ENCODE measurements at places on chromosomes 1 and 21.

- no peak for DNase-seq
Measured at GRCh38 chr1:191240925-191241324, 763.3 kb upstream of the BRINP3 start.

DNA sequence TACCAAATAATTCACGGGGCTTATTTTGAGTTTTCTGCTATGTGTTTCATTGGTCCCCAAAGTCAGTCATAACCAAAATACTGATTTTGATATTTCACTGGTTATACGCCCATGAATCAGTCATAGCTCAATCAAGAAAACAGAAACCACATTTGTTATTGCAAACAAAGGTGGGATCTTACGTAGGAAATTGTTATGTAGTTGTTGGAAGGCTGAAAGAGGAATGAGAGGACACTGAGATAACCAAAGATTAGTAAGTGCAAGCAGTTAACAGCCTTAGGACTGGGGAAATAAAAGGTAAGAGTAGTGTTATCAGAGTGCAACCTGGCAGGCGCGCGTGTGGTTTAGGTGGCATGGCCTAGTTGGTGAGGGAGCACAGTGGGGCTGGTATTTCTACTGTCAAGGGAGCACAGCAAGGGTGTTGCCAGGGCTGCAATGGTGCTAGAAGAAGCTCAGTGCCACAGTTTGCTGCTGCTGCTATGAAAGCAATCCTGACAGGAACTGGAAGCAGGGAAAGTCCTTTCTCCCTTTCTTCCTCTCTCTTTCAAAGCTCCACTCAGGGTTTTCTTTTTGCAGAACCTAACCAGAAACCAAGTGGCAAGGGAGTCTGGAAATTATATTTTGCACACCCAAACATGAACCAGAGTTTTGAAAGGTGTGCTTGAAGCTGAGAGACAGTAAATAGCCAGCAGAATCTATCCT lies 33.7 kb downstream of the RTCA start:
- no peak for DNase-seq

- no peak for DNase-seq
Measured at GRCh38 chr1:75328691-75329090, 194.5 kb downstream of the LHX8 start.

GRCh38 chr1:64487061-64487460 lies 17.1 kb downstream of the CACHD1 start:
- DNase-seq, result no peak

DNA sequence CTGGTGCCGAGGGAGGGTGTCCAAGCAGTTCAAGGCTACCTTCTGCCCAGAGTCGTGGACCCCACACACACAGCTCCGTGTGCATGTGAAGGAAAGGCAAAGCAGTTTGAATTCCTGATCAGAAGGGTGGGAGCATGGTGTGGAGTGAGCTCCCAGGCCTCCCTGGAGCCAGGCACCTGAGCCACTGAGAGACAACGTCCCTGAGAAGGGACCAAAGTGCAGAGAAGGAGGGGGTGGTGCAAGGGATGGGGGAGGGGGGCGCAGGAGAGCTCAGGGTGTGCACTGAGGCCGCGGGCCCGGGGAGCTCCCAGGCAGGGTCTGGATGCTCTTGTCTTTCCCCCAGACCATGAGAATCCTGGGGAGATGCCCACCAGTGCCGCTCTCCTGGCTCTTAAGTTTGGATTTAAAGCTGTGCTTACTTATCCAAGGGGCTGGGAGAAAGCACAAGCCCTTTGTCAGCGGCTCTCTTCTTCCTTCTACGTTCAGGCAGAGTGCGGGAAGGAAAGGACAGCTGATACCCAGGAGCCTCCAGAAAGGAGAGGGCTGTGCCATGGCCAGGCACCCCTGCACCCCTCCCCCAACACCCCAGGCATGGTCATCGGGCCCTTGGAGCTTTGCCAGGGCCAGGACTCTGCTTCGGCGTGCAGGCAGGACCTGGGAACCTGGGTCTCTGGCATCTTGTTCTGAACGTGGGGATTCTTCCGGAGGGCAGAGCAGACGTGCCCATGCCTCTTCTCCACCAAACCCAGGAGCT lies 24.1 kb downstream of the ACTA1 start:
- DNase-seq, result peak; percentile 69

DNA sequence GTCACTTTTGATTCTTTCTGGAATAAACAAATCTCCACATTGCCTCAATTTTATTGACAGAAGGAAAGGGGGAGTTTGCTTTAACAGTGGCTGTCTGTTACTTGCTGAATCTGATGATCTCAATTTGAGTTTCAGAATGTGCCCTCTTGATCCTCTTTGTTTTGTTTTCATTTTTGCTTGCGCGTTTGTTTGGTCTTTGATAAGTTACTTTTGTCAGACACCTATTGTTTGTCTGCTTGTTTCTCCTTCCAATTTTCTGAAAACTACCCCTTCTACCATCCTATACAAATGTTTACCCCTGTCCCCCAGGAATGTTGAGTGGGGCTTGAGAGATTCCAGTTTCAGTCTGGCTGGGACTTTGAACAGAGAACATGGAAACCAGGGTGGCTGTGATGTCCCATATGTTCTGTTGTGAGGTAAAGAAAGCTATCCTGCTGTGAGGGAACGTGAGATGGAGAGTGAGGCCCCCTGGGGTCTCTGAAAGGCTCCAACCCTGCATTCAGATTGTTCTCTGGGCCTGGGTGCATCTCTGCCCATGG lies 11.8 kb upstream of the XCL2 start:
- no peak for DNase-seq

GRCh38 chr21:41668686-41669532 lies 97.9 kb downstream of the RIPK4 start:
- no peak for DNase-seq

- DNase-seq, result peak; percentile 47
Measured at GRCh38 chr1:232613752-232614381, 16.1 kb downstream of the SIPA1L2 start.

DNA sequence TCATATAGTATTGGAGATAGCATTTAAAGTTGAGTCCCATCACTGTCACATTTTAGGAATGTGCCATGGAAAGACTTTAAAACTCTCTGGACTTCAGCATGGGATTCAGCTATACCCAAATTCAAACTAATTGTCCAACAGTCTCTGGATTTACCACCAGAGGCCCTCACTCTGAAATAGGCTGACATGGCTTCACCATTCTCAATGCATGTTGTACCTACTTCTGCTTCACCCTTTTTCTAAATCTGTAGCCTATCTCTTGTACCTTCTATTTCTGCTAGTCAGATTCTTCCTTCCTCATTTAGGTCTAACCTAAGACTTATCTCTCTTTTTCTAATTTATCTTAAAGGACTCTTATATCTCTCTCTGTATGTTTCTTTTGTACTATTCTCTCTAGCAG lies 512.7 kb upstream of the ZRANB2 start:
- no peak for DNase-seq

- no peak for DNase-seq
Measured at GRCh38 chr1:34236089-34236488, 59.4 kb downstream of the C1orf94 start.

GRCh38 chr1:54600947-54601721 lies 22.2 kb downstream of the FAM151A start:
- no peak for DNase-seq

GRCh38 chr1:183808296-183809027 lies 3.5 kb downstream of the RGL1 start:
- DNase-seq, result no peak

DNA sequence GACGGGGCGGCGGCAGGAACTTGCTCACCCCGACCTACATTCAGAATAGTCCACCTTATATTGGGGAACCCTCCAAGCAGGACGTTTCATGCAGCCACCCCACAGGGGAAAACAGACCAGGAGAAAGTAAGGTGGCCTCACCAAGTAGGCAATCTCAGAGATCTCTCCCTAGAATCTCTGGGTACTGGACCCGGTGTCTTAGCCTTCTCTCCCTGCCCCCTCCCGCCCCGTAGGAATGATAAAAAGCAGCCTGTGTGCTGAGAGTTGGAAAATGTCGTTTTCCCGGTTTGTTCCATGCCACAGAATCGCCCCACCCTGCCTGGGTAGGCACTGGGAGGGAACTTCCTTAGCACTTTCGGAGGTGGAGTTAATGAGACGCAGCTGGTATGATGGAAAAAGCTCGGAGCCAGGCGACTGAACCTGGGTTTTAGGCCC lies 789 bp upstream of the PTPN14 start:
- DNase-seq, result peak; percentile 16

DNA sequence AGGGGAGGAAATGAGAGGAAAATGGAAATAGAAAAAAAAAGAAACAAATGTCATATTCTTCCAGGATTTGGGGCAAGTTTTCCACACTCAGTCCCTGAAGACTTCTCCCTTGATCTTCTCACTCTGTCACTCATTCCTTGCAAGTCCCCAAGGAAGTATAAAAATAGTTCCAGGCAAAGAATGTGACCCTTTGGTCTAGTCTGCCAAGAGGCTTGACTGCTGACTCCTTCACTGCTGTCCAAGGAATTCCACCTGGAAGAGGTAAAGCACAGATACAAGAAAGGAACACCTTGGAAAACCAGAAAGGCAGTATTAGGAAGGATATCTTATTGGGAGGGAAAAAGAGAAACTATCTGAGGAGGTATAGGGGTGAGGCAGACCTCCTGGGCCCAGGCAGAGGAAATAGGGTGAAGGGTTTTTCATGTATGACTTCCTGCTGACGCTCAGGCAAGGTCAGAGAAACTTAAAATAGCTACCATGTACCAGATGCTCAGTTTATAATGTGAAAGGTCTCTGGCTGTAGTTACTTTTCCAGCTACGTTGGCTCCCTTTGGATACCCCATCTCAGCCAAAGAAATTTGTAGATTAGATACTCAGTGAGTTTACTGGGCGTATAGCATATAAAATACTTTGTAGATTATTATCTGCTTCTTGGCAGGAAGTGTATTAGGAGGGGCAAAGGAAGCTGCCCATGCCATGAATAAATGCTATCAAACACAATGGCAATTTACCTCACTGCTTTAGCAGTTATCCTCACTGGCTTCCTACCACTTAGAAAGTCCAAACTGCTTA lies 2.0 kb upstream of the GJA5 start:
- no peak for DNase-seq

DNA sequence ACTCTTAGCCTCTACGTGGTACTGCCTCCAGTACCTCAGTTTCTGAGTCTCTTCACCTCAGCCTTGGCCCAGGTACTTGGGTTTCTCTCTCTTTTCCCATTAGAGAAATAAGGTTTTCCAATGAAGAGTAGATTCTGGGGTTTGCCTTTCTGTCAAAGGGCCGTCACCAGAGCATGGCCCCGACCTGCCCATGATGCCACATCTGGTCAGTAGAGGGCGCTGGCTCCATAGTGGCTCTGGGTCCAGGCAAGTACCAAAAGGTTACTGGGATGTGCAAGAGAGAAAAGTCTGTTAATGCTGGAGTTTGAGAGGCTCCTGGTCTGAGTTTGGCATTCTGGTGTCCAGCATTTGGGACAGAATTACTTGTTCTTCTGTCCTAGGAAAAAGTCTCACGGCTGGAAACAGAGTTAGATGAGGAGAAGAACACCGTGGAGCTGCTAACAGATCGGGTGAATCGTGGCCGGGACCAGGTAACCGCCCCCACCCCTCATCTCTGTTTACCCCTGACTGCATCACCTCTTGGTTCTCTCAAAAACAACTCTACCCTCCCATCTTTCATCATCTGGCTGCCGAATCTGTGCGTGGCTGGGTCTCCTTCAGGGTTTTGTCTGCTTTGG lies 5.3 kb upstream of the TUFT1 start:
- DNase-seq, result peak; percentile 40

GRCh38 chr21:43877936-43878575 lies 13.0 kb downstream of the AGPAT3 start:
- DNase-seq, result no peak

GRCh38 chr1:232899268-232899667 lies 51.1 kb upstream of the NTPCR start:
- no peak for DNase-seq

DNA sequence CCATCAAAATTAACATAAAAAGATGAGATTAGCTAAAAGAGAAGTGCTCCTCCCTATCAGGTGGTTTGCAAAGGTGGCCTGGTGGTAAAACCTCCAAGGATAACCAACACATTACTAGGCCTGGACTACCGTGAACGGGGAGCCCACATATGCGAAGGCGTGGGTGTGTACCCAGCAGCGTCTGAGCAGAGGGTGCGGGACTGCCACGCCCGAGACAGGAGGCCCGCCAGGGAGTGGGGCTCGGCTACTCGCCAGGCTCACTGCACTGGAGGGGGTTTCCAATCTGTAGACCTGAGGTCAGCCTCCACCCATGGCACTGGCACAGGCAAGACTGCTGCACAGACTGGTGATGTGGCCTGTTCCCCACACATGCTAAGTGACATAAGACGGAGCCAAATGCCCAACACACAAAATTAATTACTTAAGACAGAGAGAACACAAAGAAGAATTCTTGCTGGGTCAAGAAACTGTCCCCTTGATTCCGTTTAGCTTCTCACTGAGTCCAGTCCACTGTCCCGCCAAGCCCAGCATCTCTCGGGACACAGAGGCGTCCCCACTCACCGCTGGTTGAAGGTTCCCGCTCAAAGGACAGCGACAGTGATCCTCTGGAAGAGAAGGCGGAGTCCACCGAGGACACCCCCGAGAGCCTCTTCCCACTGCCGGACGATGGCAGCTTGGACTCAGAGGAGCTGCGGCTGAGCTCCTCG lies 23.4 kb downstream of the RIPK4 start:
- no peak for DNase-seq

GRCh38 chr1:225488676-225489075 lies 60.8 kb upstream of the LBR start:
- no peak for DNase-seq

DNA sequence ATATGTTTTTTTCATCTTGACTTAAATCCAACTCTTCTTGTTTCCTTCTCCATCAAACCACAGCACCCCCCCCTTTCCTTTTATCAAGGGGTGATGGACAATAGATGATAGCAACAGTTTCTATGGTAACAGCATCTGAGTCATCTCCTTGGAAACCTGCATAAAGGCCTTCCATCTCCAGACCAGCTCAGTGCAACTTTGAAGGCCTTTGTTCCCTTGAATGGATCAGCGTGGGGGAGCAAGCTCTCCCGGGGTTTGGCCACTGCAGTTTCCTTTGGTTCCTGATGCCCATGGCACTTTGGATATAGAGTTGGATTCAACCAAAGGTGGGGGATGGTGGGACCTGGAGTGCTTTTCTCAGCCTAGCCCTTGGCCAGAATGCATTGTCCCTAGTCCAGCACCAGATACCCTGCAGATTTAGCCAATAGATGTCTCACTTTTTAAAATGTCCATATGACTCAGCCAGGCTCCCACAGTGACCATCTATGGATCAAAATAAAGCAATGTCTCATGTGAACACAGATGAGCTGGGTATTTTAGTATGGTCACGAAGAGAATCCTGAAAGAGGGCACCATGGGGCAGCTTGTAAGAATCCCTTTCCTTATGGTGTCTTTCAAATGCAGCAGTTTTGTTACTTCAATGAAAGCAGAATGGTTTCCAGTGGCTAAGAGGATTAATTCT lies 127.7 kb downstream of the SPATA46 start:
- DNase-seq, result no peak
